ENCODE measurements at places on chromosomes 6 and 20. TPM values are rescaled to one million over a fixed set of nuclear protein-coding genes. Genes with fewer than 3 reads are reported as not detected.

The LY6G5C gene
- 3.5 TPM for total RNA-seq

The ADGRF5 gene
- not detected for total RNA-seq

The HUS1B gene
- 1.1 TPM for total RNA-seq

The VIP gene
- not detected for total RNA-seq

The TREML1 gene
- not detected for total RNA-seq

The TREML4 gene
- total RNA-seq = not detected

The MOG gene
- not detected for total RNA-seq

The PTK6 gene
- total RNA-seq = 0.31 TPM

The SEMG1 gene
- total RNA-seq = not detected
